ENCODE measurements at places on chromosomes 5 and 9. TPM values are rescaled to one million over a fixed set of nuclear protein-coding genes. Genes with fewer than 3 reads are reported as not detected.

Gene PWWP2A
- total RNA-seq: 18.7 TPM

Gene OGN
- total RNA-seq: 17.5 TPM

Gene PDGFRB
- 126 TPM for total RNA-seq

Gene CEL
- 0.66 TPM for total RNA-seq

Gene TMEM252
- total RNA-seq: not detected

Gene NME5
- 2.6 TPM for total RNA-seq

Gene RLN2
- not detected for total RNA-seq

Gene F2R
- total RNA-seq: 170 TPM

Gene ANKRD55
- total RNA-seq: not detected

Gene SLC35A4
- 23.2 TPM for total RNA-seq

Gene DRD1
- total RNA-seq: under 0.01 TPM

Data from smooth muscle cell of trachea (primary cell).